ENCODE measurements at places on chromosomes 16 and 17. TPM values are rescaled to one million over a fixed set of nuclear protein-coding genes. Genes with fewer than 3 reads are reported as not detected.

Gene SUZ12
- 28.5 TPM for total RNA-seq

Gene ALOX12
- total RNA-seq: under 0.01 TPM

Gene PRR11
- 3.0 TPM for total RNA-seq

Gene SYCE1L
- 0.25 TPM for total RNA-seq

Gene PPP1R1B
- 20.7 TPM for total RNA-seq

All from temporal lobe (tissue), 4 donors.